ENCODE measurements at places on chromosomes 4 and X. TPM values are rescaled to one million over a fixed set of nuclear protein-coding genes. Genes with fewer than 3 reads are reported as not detected.

Gene TRAM1L1
- total RNA-seq, result not detected

DNA sequence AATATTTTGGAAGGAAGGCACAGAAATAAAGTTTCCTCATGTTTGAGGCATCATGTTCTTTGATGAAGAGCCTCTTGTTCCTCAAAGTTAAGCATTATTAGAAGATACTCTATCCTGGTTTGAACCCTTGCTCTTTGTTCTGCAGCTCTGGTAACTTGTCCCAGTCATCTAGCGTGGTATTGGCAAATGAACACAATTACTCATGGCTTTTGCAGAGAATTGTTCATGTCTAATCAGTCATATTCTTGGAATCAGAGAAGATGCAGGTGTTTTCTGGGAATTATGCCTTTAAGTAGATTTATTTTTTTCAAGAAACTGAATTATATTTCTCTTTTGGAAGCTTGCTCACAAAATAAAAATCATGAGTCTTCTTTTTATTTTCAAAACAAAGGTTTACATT, 52.9 kb upstream of the HPGDS start:
- no peak overlapping the region for H3K27ac ChIP-seq
- H3K4me3 ChIP-seq, result no peak overlapping the region
- H3K4me1 ChIP-seq, result no peaks in the 10 kb centered on the region
- no peaks in the 10 kb centered on the region for H3K36me3 ChIP-seq

Gene STK32B
- not detected for total RNA-seq

Gene DIPK2B
- not detected for total RNA-seq

Gene TRO
- 3.2 TPM for total RNA-seq

GRCh38 chrX:136344320-136344719, 43.6 kb downstream of the ADGRG4 start:
- H3K27ac ChIP-seq, result no peak overlapping the region
- DNase-seq, result no peak
- no peak overlapping the region for H3K4me3 ChIP-seq
- no peaks in the 10 kb centered on the region for H3K4me1 ChIP-seq
- H3K27me3 ChIP-seq, result peaks cover 21% of the 10 kb centered on the region

DNA sequence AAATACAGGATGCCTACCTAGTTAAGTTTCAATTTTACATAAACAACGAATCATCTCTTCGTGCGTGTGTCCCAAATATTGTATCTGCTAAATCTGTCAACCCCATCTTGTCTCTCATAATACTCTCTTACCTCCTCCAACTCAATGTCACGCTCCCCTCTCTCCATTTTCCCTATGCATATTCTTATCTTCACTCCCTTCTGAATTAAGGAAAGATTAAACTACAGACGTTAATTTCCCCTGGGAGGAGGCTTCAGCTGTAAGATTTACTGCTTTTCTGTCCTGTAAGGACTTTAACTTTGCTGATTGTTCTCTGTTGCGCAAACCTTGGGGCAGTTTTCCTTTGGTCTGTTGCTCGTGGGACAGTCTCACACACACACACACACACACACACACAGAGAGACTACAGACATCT, 455 bp upstream of the ABCB7 start:
- H3K4me3 ChIP-seq, result peak overlapping the region; percentile 87
- no peak for DNase-seq
- H3K36me3 ChIP-seq, result no peaks in the 10 kb centered on the region
- no peaks in the 10 kb centered on the region for H3K27me3 ChIP-seq
- H3K4me1 ChIP-seq, result peaks cover 24% of the 10 kb centered on the region

GRCh38 chr4:30726090-30726675, 6.0 kb downstream of the PCDH7 start:
- peaks cover 1% of the 10 kb centered on the region for H3K36me3 ChIP-seq
- H3K4me1 ChIP-seq, result no peaks in the 10 kb centered on the region
- H3K27ac ChIP-seq, result no peak overlapping the region
- H3K4me3 ChIP-seq, result no peak overlapping the region
- DNase-seq, result no peak
- H3K27me3 ChIP-seq, result peaks cover 23% of the 10 kb centered on the region

- peaks cover 9% of the 10 kb centered on the region for H3K4me1 ChIP-seq
- H3K27ac ChIP-seq, result no peak overlapping the region
- peaks cover 32% of the 10 kb centered on the region for H3K27me3 ChIP-seq
- no peak overlapping the region for H3K4me3 ChIP-seq
- H3K36me3 ChIP-seq, result no peaks in the 10 kb centered on the region
These were observed 16.7 kb downstream of the IL21 start for GRCh38 chr4:122604146-122604545.

- H3K36me3 ChIP-seq, result no peaks in the 10 kb centered on the region
- DNase-seq, result no peak
- no peak overlapping the region for H3K4me3 ChIP-seq
- H3K4me1 ChIP-seq, result peaks cover 4% of the 10 kb centered on the region
- no peak overlapping the region for H3K27ac ChIP-seq
These were observed 124.5 kb upstream of the NOCT start for GRCh38 chr4:138890891-138891570.

- no peaks in the 10 kb centered on the region for H3K27me3 ChIP-seq
- peaks cover 44% of the 10 kb centered on the region for H3K36me3 ChIP-seq
- no peak for DNase-seq
These were observed 19.6 kb downstream of the MPP1 start for GRCh38 chrX:154785716-154786115.

GRCh38 chrX:8075636-8076035, 95.4 kb downstream of the VCX2 start:
- no peaks in the 10 kb centered on the region for H3K36me3 ChIP-seq
- H3K27me3 ChIP-seq, result no peaks in the 10 kb centered on the region
- H3K4me3 ChIP-seq, result no peak overlapping the region
- no peak for DNase-seq

Gene RAB41
- not detected for total RNA-seq

Gene NUP62CL
- 2.0 TPM for total RNA-seq

- no peaks in the 10 kb centered on the region for H3K36me3 ChIP-seq
- no peaks in the 10 kb centered on the region for H3K27me3 ChIP-seq
- no peak for DNase-seq
- H3K4me3 ChIP-seq, result no peak overlapping the region
- H3K27ac ChIP-seq, result no peak overlapping the region
These were observed 1499.5 kb upstream of the ADGRL3 start for GRCh38 chr4:59700651-59701050.

DNA sequence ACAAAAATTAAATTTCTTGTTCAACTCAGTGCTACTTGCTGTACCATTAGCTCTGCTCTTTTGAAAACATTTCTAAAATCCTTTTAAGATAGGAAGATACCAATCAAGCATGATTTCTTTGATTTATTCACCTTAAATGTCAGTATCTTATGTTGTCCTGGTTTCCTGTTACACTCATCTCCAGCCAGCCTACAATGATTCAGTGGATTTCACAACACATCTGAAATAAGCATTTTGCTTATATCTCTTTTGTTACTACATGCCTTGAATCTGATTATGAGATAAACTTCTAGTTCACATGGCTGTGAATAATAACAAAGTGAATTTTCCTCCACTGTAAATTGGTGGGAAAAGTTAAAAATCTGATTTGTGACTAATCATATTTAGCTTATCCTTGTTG, 112.5 kb upstream of the BMP3 start:
- H3K4me1 ChIP-seq, result peaks cover 7% of the 10 kb centered on the region
- H3K4me3 ChIP-seq, result no peak overlapping the region
- no peak overlapping the region for H3K27ac ChIP-seq
- no peak for DNase-seq

Gene NSG1
- 9.8 TPM for total RNA-seq

- no peak for DNase-seq
- H3K4me1 ChIP-seq, result no peaks in the 10 kb centered on the region
- H3K27me3 ChIP-seq, result no peaks in the 10 kb centered on the region
- no peak within 1 kb of the TSS for H3K27ac ChIP-seq
- no peak within 1 kb of the TSS for H3K4me3 ChIP-seq
- no peaks in the 10 kb centered on the region for H3K36me3 ChIP-seq
These were observed at the start of gene PAGE2B for GRCh38 chrX:55074851-55075467. Gene PAGE2B (plus strand): TSS chrX:55075030. CDS start chrX:55076042, 1,012 bp downstream.

- H3K36me3 ChIP-seq, result no peaks in the 10 kb centered on the region
- H3K27me3 ChIP-seq, result peaks cover 12% of the 10 kb centered on the region
- H3K4me3 ChIP-seq, result no peak overlapping the region
- DNase-seq, result no peak
- H3K27ac ChIP-seq, result no peak overlapping the region
- no peaks in the 10 kb centered on the region for H3K4me1 ChIP-seq
These were observed 19.9 kb downstream of the ABCG2 start for GRCh38 chr4:88138561-88138960.

Gene CXCR3
- total RNA-seq, result 97.4 TPM

Gene GAGE10
- total RNA-seq, result not detected

Gene CLCN5
- total RNA-seq, result 4.0 TPM

Gene APOO
- total RNA-seq, result 27.1 TPM

Gene DRD5
- not detected for total RNA-seq

DNA sequence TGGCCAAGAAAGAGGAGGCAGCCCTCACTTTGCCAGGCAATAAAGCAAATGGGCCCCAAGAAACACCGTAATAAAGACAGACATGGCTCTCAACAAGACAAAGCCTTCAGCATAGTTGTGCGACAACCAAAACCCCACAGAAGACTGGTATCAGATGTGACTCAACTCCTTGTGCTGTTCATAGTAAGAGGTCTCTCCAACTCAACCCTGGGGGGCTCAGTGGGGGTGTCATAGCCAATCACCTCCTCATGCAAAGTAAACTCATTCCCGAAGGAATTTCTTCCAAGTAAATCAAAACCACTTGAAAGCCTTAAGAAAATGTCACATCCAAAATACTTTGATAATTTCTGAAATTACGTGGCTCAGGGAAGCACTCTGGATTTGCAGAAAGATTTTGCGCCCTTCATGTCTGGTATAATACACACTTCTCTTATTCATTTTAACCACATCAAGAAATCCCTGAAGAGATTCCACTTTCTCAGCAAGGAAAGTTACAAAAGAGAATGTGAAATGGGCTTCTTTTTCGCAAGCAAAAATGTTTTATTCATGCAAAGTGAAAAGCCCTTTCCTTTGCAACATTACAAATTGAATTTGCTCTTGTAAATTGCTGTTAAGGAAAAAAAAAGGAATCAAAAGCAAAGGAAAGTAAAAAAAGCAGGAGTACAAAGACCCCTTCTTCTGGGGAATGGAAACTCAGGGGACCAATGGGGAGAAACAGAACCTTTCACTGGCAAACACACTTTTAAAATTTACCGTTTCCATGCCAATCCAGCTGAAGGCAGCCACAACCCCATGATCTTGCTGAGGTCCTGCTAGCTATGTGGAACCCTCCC, 137.4 kb downstream of the NSUN7 start:
- DNase-seq, result no peak
- peaks cover 7% of the 10 kb centered on the region for H3K4me1 ChIP-seq
- no peak overlapping the region for H3K27ac ChIP-seq
- H3K4me3 ChIP-seq, result no peak overlapping the region
- H3K27me3 ChIP-seq, result peaks cover 18% of the 10 kb centered on the region

Gene PRPS2
- 72.8 TPM for total RNA-seq

Gene TEC
- 3.0 TPM for total RNA-seq

DNA sequence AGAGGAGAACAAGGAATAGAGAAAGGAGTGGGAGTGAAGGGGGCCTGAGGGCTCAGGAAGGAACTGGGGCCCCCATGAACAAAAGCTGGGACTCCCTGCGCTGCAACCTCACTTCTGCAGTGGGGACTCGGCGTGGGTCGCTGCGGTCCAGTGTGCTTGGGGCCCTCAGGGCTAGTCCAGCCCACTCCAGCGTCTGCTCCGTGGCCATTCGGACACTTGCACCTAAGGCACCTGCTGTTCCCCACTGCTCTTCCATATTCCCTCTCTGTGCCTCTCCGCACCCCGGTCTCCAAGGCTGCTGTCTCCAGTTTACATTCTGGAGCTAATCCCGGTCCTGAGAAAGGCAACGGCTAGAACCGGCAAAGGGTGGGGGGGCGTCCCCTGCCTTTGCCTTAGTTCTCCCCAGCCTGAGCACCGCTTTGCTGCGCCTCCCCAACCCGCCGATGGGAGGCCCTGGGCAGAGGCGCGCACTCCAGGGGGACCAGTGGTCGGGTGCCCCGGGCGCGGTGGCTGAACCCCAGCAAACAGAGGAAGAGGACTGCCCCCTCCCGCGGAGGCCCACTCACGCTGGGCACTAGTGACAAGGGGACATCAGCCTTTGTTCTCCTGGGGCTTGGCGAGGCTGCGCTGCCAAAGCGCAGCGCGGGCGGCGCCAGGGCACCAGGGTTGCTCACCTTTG, 327.7 kb upstream of the F9 start:
- no peak for DNase-seq
- H3K4me3 ChIP-seq, result no peak overlapping the region
- H3K4me1 ChIP-seq, result no peaks in the 10 kb centered on the region
- H3K27me3 ChIP-seq, result peaks cover 48% of the 10 kb centered on the region
- H3K27ac ChIP-seq, result no peak overlapping the region

- H3K4me1 ChIP-seq, result no peaks in the 10 kb centered on the region
- H3K27me3 ChIP-seq, result no peaks in the 10 kb centered on the region
- H3K4me3 ChIP-seq, result no peak overlapping the region
- no peak overlapping the region for H3K27ac ChIP-seq
- no peaks in the 10 kb centered on the region for H3K36me3 ChIP-seq
These were observed 450.2 kb downstream of the PCDH18 start for GRCh38 chr4:137082061-137082460.

Gene RAB9B
- 0.26 TPM for total RNA-seq

Gene GBA3
- total RNA-seq, result not detected

DNA sequence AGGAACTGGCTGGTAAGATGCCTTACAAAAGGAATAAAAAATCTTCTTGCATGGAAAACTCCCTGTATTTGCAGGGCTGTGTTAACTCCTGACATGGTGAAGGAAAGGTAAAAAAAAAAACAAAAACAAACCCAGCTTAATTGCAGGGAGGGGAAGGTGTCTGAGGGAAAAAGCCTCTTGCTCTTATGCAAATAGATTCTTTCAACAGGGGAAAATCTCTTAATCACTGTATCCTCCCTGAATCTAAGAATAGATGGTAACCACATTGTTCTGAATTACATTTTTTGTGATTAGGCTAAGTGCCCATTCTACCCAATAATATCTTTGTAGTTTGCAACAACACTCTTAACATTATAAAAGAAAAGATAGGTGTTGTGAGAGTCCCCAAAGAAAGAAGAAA, 172.6 kb downstream of the RBM46 start:
- H3K4me3 ChIP-seq, result no peak overlapping the region
- no peak for DNase-seq
- no peaks in the 10 kb centered on the region for H3K27me3 ChIP-seq
- H3K27ac ChIP-seq, result no peak overlapping the region

Gene SPANXN5
- not detected for total RNA-seq

- H3K27me3 ChIP-seq, result peaks cover 2% of the 10 kb centered on the region
- no peaks in the 10 kb centered on the region for H3K4me1 ChIP-seq
- H3K4me3 ChIP-seq, result no peak overlapping the region
- peaks cover 4% of the 10 kb centered on the region for H3K36me3 ChIP-seq
- DNase-seq, result no peak
- H3K27ac ChIP-seq, result no peak overlapping the region
These were observed 24.4 kb upstream of the ZNF718 start for GRCh38 chr4:99863-100262.

Gene SLITRK4
- total RNA-seq, result not detected

GRCh38 chr4:169015186-169015623, 5.2 kb upstream of the CBR4 start:
- no peak overlapping the region for H3K27ac ChIP-seq
- no peak overlapping the region for H3K4me3 ChIP-seq
- no peak for DNase-seq
- peaks cover 13% of the 10 kb centered on the region for H3K4me1 ChIP-seq

Gene GAGE13
- total RNA-seq, result not detected

- no peak overlapping the region for H3K27ac ChIP-seq
- no peak overlapping the region for H3K4me3 ChIP-seq
- H3K27me3 ChIP-seq, result peaks cover 7% of the 10 kb centered on the region
- no peaks in the 10 kb centered on the region for H3K36me3 ChIP-seq
These were observed 56.4 kb downstream of the C4orf51 start for GRCh38 chr4:145736241-145736831.

- no peak overlapping the region for H3K4me3 ChIP-seq
- peaks cover 42% of the 10 kb centered on the region for H3K4me1 ChIP-seq
- peak; percentile 60 for DNase-seq
- no peaks in the 10 kb centered on the region for H3K36me3 ChIP-seq
- no peaks in the 10 kb centered on the region for H3K27me3 ChIP-seq
These were observed 56.7 kb downstream of the PRPS1 start for GRCh38 chrX:107684956-107685385.

All from activated CD8-positive, alpha-beta memory T cell treated with anti-CD3 and anti-CD28 coated beads, Interleukin-2, amount 10 ng/mL, durations not matched to agents 7 days and 5 days (primary cell).